ENCODE measurements at places on chromosomes 3 and 15. TPM values are rescaled to one million over a fixed set of nuclear protein-coding genes. Genes with fewer than 3 reads are reported as not detected.

HRG gene
- polyA plus RNA-seq: 2.1 TPM

SPINK8 gene
- not detected for polyA plus RNA-seq

CCDC39 gene
- not detected for polyA plus RNA-seq

TMCC1 gene
- 7.0 TPM for polyA plus RNA-seq

Data from hepatocyte (in vitro differentiated cells).